Cortex of kidney (tissue), 1 donor: ENCODE measurements at places on chromosomes 1 and 21.

DNA sequence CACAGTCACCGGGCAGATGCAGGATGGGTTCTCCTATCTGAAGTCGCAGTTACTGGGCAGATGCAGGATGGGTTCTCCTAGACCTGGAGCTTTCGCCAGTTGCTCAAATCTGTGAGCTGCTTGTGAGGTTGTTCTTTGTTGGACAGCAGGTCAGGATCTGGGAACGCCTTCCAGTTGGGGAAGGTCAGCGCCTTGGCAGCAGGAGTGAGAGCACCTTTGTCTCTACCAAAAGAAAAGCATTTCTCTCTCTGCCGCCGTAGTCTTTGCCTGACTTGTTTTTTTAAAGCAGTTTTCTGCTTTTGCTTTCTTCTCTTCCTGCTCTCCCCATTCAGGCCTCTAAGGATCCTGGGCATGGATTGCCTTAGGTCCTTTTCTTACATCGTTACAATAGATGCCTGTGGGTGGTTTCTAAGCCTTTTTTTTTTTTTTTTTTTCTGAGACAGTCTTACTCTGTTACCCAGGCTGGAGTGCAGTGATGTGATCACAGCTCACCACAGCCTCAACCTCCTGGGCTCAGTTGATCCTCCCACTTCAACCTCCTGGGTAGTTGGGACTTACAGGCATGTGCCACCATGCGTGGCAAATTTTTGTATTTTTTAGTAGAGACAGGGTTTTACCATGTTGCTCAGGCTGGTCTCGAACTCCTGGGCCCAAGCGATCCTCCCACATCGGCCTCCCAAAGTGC lies 15.7 kb downstream of the PEX14 start:
- no peak for DNase-seq

GRCh38 chr1:209010475-209011230 lies 572.9 kb upstream of the CAMK1G start:
- DNase-seq, result no peak

DNA sequence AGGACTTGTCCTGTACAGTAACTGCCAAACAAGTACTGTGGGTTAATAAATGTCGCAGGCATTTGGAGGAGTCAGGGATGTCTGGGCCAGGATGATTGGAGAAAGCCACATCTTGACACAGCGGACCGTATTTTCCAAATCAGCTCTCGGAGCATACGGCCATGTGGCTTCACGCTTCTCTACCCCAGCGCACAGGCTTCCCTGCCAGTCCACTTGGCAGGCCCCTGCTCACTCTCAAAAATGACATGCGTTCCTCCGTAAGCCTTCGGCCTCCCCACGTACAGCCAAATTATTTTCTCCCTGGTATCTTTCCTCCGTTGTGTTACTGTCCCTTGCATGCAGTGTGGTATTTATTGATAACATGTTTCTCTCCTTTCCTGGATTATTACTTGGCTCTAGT lies 7.2 kb upstream of the LRRC38 start:
- DNase-seq, result no peak

- DNase-seq, result no peak
Observed at GRCh38 chr21:32186804-32187203, 92.0 kb downstream of the MIS18A start.

GRCh38 chr1:101738475-101738874 lies 258.3 kb downstream of the OLFM3 start:
- DNase-seq, result no peak

DNA sequence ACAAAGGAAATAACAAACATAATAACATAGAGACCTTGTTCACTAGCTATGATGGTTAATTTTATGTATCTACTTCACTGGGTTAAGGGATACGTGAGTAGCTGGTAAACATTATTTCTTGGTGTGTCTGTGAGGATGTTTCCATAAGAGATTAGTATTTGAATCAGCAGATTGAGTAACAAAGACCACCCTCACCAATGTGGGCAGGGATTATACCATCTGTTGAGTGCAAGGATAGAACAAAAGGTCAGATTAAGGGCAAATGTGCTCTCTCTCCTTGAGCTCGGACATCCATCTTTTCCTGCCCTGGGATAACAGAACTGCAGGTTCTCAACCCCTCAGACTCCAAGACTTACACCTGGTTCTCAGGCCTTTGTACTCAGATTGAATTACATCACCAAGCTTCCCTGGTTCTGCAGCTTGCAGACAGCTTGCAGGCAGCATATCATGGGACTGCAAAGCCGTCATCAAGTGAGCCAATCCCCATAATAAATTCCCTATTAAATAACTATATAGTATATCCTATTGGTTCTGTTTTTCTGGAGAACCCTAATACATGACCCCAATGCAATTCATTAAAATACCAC lies 9.2 kb downstream of the SPATA6 start:
- no peak for DNase-seq

DNA sequence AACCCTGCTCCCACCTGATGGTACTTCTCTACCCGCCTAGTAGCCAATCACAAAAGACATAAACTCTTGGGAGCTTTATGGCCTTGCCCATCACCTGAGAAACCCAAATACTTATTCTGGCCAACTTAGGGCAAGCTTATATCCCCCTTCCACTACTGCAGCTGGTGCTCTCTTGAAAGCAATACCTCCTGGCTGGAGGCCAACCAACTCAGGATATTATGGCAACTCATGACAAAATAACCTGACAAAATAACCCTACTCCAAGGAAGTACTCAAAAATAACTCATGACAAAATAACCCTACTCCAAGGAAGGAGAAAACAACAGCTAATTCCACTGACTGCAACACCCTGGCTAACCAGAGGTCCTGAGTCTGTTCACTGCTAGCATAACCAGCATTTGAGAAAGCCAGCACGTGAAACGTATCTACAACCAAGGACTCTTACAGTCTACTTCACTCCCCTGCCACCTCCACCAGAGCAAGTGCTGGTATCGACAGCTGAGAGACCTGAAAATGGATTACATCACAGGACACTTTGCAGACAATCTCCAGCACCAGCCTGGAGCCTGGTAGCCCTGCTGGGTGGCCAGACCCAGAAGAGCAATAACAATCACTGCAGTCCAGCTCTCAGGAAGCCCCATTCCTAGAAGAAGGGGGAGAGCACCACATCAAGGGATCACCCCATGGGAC lies 179.9 kb downstream of the COL24A1 start:
- no peak for DNase-seq

GRCh38 chr1:246860401-246860800 lies 71.3 kb downstream of the AHCTF1 start:
- DNase-seq, result no peak

- no peak for DNase-seq
Observed at GRCh38 chr1:19081218-19081893, 124.9 kb upstream of the IFFO2 start.

GRCh38 chr1:39733161-39733560 lies 5.5 kb upstream of the PPIE start:
- DNase-seq, result no peak

DNA sequence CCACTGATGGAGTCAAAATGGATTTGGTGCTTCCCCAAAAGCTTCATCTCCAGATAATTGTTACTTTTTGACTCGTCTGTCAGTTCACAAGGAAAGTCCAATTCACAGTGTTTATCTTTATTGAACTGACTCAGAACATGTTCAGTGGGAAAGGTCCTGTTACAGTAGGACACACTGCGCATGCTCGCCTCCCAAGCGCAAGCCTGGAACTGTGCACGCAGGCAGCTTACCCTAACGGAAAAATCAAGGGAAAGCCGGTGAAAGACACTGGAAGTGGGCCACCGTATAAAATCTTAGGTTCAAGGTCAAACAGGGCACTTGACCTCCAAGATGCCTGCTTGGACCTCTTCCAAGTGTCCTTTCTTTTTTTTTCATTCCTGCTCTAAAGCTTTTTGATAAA lies 174.6 kb downstream of the USP25 start:
- DNase-seq, result no peak

DNA sequence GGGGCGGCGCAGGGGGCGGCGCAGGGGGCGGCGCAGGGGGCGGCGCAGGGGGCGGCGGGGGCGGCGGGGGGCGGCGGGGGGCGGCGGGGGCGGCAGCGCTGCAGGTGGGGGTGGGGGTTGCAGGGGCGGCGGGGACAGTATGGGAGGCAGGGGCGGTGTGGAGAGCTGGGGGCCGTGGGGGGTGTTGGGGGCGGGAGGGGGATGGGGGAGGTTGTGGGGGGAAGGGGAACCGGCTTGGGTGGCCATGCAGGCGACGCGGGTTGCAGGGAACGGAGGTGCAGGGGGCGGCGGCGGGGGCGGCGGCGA lies 13.0 kb upstream of the SLC19A1 start:
- no peak for DNase-seq

DNA sequence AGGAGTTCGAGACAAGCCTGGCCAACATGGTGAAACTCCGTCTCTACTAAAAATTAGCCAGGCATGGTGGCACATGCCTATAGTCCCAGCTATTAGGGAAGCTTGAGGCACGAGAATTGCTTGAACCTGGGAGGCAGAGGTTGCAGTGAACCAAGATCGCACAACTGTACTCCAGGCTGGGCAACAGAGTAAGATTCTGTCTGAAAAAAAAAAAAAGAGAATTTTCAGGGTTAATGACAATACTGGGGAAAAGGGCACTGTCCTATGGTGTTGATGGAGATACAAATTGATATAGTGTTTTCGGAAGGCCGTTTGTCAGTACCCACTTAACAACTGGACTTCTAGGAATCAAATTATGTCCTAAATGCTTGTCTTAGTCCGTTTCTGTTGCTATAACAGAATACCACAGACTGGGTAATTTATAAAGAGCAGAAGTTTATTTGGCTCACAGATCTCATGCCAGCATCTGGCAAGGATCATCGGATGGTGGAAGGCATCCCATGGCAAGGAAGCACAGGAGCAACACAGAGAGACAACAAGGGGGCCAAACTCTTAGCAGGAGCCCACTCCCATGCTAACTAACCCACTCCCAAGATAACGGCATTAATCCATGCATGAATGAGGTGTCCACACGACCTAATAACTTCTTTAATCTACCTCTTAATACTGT lies 41.3 kb downstream of the ZBTB8A start:
- DNase-seq, result no peak

- DNase-seq, result no peak
Observed at GRCh38 chr1:105865546-105865945, 1190.9 kb upstream of the PRMT6 start.

DNA sequence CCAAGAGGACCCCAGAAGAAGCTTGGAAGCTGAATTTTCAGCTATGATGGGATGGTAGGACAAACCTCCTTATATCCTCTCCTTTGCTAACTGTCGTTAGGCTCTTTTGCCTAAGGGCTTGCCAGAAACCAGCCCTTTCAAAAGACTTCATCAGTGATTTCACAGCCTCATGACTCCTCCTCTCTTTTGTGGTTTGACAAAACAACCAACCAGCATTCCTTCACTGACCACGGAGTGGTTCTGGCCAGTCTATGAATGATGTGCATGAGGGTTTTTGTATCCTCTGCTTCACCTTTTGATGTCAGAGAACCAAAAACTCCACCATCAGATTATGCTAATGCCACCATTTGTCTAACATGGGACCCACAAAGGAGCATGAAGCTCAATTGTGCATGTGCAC lies 116.9 kb upstream of the COA6 start:
- no peak for DNase-seq

DNA sequence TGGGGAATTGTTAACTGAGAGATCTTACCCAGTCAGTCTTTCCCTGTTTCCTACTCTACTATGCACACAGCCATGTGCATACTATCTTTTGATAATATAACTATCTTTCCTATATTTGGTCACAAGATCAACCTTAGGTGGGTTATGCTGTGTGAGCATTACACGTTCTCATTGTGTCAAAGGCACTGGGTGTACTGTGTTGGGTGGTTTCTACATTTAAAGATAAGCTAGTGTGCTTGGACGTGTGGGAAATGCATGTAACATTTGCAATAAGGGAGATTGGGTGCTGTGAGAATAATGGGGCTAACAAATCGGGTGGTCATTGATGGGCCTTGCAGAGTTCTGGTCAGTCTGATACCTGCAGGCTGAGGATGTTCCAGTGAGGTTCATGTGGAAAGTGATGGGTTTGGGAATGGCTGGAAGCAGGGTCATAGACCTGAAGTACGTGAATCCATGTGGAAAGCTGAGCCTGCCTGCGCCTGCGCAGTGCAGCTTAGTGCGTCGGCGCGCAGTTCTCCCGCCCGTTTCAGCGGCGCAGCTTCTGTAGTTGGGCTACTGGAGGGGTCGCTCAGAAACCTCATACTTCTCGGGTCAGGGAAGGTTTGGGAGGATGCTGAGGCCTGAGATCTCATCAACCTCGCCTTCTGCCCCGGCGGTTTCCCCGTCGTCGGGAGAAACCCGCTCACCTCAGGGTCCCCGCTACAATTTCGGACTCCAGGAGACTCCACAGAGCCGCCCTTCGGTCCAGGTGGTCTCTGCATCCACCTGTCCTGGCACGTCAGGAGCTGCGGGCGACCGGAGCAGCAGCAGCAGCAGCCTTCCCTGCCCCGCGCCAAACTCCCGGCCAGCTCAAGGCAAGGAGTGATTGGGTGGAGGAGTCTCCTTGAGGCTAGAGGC lies at the start of gene MSH4:
TSS of gene MSH4 (plus strand) at position 507 of the 897 bp plus-strand sequence. CDS start at position 611, 104 bp downstream.
- DNase-seq, result no peak

GRCh38 chr1:234730770-234731568 lies 121.0 kb upstream of the IRF2BP2 start:
- DNase-seq, result no peak

- DNase-seq, result no peak
Observed at GRCh38 chr21:23743821-23744220, 1863.5 kb downstream of the MRPL39 start.

DNA sequence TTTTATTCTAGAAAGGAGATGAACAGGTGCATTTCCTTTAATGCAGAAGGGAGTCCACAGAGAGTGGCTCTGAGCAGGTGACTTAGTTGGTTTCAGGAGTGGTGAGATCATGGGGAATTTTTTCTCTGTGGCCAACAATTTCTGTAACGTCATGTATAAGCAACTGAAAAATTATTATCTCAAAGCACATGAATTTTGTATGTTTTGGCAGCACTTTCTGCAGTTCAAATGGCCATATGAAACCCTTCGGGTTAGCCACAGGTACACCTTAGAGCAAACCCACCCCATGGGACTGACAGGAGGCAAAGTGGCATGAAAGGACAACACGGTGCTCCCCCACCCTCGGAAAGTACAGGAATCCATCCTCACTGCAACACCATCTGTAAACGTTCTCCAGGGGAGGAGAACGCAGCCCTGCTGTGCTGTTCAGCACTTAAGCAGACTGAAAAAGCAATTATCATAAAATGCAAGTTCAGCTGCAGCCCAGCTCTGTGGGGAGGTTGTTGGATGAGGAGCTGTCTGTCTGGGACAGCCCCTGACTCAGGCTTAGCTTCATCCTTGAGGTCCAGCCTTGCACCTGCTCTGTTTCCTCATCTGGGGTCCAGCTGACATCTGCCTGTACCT lies 55.8 kb upstream of the CLDN14 start:
- DNase-seq, result no peak

- DNase-seq, result no peak
Observed at GRCh38 chr1:202005958-202006357, 4.4 kb upstream of the ELF3 start.
